ENCODE measurements at places on chromosomes 5 and 9.

- DNase-seq, result no peak
Measured at GRCh38 chr5:10607666-10608073, 43.8 kb downstream of the ANKRD33B start.

- no peak for DNase-seq
Measured at GRCh38 chr9:21504894-21505293, 22.8 kb upstream of the IFNE start.

DNA sequence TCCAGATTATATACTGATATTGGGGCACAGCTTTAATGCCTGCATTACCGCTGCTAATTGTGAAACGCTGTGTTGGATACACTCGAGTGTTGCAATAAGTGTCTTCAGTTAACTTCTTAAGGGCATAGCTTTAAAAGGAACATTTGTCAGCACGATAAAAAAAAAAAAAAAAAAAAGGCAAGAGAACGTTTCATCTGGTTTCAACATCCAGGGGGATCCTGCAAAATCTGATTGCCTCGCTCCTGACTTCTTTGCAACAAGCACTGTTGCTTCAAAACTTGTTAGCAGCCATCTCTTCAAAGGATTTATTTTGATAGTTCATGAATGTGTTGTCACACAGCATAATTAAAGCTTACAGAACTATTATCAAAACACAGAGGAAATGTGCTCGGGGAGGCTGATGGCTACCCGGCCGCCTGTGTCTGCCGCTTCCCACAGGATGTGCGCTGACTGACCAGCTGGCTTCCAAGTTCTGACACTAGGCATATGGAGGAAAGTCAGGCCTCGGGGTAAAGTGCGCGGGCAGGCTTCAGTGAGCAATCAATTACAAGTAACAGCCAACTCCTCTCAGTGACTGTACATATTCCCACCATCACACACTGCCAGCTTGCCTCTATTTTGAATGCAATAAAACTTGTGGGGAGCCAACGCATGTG lies 77.7 kb downstream of the EBF1 start:
- no peak for DNase-seq

DNA sequence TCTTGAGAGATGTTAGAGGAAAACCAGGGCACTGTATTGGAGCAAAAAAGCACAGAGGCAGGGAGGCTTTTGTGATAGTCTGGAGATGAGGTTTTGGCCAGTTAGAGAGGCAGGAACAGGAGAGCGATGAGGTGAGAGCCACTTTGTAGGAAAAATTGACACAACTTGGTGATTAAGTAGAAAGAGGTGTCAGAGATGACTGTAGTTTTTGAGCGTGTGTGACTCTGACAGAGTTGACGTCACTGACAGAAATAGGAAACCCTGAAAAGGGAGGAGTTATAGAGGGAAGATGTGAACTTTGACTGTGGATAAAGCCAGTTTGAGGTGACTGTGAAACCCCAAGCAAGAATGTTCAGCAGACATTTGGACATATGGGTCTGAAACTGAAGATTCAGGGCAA lies 15.7 kb downstream of the NFX1 start:
- no peak for DNase-seq

GRCh38 chr5:175802361-175802760 lies 69.0 kb upstream of the CPLX2 start:
- no peak for DNase-seq

GRCh38 chr5:36496471-36496870 lies 109.9 kb upstream of the SLC1A3 start:
- no peak for DNase-seq

- no peak for DNase-seq
Measured at GRCh38 chr9:124788542-124789217, 11.7 kb downstream of the OLFML2A start.

DNA sequence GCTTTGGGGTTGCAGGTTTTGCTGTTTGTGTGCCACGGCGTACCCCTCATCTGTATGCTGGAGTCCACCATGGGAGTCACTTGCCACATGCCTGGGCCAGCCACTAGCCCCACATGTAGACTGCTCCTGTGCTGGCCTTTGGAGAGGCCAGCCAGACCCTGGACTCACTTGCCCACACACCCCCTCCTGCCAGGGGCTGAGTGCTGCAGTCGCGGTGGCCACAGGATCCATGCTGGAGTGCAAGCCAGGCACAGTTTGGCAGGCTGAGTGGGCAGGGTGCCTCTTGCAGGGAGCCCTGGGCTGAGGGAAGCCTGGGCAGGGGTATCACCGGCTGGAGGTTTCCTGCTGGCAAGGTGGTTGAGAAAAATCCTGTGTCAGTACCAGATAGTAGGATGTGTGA lies 25.6 kb upstream of the GCNT1 start:
- no peak for DNase-seq

DNA sequence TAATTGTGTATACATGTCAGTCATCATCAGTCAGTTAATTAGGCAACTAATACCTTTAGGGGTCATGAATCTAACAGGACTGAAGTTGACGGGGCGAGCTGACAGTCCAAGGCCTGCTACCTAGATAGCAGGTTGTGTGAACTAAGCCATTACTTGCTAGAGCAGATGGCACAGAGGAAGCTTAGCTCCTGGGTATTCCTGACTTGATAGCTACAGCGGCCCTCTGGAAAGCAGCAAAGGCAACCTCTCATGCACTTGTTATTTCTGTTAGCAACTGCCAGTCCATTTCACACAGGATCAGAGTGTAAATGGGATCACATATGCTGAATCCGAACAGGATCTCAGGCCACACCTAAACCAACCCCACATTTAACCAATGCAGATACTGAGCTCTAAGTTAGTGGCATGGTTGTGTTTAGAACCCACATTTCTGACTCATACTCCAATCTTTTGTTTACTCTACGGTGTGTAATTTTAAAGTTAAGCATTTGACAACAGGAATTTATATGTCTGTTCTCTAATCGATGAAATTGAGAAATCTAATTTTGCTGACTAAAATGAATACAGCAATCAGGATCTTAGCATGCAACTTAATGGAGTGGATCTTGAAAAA lies 521.3 kb upstream of the ZNF608 start:
- no peak for DNase-seq

GRCh38 chr5:13553896-13554295 lies 390.6 kb downstream of the DNAH5 start:
- no peak for DNase-seq

- DNase-seq, result no peak
Measured at GRCh38 chr5:13990896-13991295, 46.4 kb upstream of the DNAH5 start.

DNA sequence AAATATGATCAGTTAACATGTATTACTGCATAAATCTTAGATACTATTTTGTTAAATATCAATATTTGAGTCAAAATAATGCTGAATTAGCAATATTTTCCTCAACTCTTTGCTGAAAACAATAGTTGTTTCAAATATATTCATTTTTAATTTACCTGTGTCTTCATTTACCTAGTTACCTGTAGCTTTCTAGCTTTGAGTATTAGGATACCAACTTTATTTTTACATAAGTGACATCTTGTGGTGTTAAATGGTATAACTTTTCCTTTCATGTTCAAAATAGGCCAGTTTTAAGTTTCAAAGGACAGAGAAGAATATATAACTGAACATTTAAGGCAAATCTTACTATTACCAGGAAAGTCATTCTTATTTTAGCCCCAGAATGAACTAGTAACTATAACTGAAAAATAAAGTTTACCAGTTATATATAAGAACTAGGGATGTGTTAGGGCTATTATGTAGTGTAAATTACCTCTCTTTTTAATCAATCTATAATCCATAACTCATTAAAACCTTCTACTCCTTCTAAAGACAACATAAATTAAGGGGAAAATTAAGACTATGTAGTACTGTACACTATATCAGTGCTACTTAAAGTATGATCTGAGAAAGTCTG lies 25.3 kb downstream of the AP3B1 start:
- DNase-seq, result no peak

DNA sequence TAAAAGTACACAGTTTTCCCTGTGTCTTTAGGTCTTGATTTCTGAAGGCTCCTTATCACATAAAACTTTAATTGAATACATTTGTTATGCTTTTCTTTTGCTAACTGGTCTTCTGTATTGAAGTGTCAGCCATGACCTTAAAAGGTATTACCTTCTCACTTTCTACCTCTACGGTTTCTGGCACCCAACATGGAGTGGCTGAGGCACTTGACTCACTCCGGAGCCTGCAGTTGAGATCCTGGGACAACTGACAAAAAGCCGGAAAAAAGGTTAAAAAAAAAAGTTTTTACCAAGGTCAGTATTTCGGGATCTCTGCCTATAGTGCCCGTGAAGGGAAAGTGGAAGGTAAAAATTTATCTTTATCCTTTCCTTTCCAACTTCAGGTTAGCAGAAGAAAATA lies 197.0 kb downstream of the ARRDC3 start:
- no peak for DNase-seq

- no peak for DNase-seq
Measured at GRCh38 chr5:175288048-175288621, 155.8 kb downstream of the DRD1 start.

- no peak for DNase-seq
Measured at GRCh38 chr5:137560420-137560819, 61.3 kb upstream of the SPOCK1 start.

- no peak for DNase-seq
Measured at GRCh38 chr5:117337064-117337749, 762.6 kb upstream of the SEMA6A start.

DNA sequence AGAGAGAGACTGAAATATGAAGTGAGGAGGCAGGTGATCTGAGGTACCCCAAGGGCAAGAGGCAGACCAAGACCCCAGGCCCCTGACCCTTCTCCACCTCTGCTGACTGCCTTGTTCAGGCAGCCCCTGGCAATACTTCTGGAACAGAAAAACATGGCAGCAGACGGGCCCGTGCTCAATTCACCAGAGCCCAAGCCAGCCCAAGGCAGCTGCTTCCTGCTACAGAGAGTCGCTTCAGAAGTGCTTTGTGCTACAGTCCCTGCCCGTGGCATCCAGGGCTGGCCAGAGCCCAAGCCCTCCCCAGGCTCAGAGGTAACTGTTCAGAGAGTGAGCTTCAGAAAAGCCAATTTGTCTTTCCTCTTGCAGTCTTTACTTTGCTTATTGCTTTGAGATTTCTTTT lies 151.4 kb upstream of the FSTL4 start:
- DNase-seq, result no peak

DNA sequence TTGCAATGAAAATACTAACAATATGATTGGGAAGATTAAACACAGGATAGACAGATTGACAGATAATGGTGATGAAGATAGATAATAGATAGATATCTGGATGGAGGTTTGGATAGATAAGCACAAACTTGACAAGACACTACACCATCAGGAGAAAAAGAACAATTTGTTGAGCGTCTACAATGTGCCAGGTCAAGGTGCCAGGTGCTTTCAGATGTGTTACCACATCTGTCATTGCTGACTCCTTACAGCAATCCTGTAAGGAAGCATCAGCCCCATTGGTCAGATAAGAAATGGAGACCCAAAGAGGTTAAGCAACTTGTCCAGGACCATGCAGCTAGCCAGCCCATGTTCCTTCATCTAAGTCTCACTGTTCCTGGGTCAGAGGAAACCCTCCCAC lies 1.6 kb upstream of the GABRP start:
- no peak for DNase-seq

GRCh38 chr5:65050826-65051498 lies 282.2 kb downstream of the CWC27 start:
- no peak for DNase-seq

DNA sequence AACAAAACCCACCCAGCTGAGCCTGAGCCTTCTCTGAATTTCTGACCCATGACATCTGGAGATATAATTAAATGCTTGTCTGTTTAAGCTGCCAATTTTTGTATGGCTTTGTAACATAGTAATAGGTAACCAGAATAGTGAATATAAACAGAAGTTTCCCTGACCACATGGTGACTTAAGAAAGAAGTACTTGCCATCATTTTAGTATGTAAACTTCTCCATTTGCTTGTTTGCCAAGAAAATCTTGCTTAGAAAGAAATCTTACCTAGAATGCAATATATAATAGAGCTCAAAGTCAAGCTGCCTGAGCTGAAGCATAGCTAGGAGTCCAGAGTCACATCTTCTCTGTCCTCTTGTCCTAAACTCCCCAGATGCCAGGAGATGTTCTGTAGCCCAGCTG lies 117.0 kb downstream of the PCSK1 start:
- no peak for DNase-seq

- no peak for DNase-seq
Measured at GRCh38 chr5:87051502-87052113, 216.1 kb upstream of the RASA1 start.

DNA sequence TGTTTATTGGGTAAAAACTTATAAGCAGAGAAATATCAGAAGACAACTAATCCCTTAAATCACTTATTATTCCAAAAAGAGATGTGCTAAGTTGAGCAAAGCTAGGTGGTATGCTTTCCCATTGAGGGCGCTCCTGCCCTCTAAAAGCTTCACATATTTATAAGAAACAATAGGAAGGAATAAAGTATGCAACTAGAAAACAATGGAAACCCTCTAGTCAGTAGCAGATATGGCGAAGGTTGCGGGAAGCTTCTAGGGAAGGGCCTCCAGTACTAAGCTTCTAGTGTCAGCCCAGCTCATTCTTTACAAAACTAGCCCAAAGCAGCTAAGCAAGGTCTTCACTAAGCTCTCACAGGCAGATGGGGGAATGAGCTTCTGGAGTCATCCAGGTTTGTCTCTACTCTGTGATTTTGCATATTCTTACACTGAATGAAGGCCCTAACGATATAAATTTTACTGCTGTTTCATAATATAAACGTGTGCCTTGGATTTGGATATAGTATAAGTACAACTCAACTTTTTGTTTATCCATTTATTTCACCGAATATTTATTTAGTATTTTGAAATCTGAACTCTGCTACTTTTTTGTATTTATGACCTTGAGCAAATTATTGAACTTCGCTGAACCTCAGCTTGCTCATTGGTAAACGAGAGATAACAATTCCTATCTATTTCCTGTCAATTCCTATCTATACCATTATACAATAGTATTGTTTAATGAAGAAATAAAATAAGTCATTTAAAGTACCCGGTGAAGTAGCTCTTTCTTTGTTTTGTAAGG lies 571.4 kb downstream of the ELAVL2 start:
- DNase-seq, result no peak

DNA sequence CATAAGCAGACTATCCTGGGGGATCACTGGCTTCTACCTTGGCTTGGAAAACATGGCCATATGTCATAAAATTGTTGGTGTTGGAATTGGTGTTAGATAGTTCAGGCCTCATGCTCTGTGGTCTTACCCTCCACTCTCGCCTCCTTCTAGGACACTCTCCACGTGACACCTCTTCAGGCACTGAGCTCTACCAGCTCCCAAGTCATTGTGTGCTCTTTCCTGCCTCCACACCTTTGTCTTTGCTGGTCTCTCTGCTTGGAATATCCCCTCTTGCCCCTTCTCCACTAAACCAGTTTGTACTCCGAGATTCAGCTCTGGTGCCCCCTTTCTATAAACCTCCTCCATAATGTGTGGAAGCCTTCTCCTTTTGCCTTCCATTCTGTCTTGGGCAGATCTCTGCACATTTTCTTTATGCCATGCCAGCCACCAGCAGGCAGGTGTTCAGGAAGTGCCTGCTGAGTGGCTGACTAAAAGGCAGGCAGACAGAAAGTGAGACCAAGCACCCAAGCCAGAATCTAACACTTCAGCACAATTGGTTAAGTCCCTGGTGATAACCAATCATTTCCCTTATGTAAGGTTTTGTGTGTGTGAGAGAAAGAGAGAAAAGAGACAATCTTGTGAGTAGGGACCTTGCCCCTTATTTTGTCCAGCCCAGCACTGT lies 37.7 kb downstream of the SAR1B start:
- no peak for DNase-seq

- no peak for DNase-seq
Measured at GRCh38 chr5:127957701-127958239, 125.8 kb upstream of the SLC12A2 start.

GRCh38 chr5:37921452-37921851 lies 81.6 kb upstream of the GDNF start:
- no peak for DNase-seq
